ENCODE measurements at places on chromosomes 2 and 18. TPM values are rescaled to one million over a fixed set of nuclear protein-coding genes. Genes with fewer than 3 reads are reported as not detected.

C18orf54 gene
- 0.66 TPM for total RNA-seq

MDH1B gene
- 0.43 TPM for total RNA-seq

HOXD3 gene
- total RNA-seq: 2.6 TPM

POTEI gene
- total RNA-seq: not detected

ZNF804A gene
- 5.2 TPM for total RNA-seq
